ENCODE measurements at places on chromosomes 3 and 15.

DNA sequence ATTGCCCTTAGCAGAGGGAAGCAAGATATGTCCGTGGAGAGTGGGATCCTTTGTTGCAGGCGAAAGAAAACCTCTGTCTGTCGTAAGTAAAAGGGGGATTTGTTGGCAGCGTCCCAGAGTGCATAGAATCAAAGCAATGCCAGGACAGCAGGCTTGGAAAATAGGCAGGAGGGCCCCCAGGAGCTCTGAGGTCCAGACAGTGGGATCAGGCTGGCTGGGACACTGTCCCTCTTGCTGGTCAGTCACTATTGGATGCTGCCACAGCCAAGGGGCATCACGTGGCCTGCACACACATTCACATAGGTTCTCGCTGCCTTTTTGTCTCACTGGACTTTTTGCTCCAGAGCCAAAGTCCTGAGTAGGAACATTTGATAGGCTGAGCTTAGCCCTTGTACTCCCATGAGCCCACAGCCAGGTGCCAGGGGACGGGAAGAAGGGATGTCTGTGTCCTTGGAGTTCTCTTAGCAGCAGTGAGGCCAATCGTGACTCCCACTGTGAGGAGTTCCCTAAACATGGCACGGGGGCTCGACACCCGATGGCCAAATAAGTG lies 10.7 kb downstream of the MUC20 start:
- DNase-seq, result no peak

DNA sequence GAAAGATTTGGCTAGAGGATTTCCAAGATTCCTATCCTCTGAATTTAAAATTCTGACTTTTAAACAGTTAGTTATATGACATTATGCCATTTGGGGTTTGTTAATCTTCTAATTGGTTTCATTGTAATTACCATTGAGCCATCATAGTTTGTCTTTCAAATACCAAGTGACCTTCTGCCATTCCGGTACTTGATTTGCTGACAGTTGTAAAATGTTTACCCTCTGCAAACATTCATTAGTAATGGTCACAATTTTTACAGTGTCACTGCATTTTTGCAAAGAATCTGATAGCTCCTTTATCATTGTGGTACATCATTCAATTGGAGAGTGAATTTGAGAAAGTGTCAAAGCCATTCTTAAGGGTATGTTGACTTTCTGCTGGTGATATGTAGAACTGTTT lies 645.0 kb upstream of the TBL1XR1 start:
- DNase-seq, result no peak

- no peak for DNase-seq
Observed at GRCh38 chr3:69751074-69751476, 11.8 kb downstream of the MITF start.

DNA sequence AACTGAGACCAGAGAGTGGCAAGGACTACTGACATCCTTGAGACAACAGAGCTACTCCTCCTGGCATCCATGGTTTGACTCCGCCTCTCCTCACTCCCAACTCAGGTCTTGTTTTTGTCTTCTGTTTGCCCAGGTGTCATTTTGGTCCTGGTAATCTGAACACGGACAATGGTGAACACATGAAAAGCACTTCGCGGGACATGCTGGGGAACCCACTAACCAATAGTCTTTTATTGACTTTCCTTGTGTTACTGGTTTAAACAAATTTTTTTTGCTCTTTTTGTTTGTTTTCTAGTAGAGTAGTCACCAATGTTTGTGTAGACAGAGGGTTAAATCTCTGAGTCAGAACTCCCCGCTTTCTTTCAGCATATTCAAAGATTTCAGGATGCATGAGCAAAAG lies 38.4 kb downstream of the LARP6 start:
- DNase-seq, result no peak

DNA sequence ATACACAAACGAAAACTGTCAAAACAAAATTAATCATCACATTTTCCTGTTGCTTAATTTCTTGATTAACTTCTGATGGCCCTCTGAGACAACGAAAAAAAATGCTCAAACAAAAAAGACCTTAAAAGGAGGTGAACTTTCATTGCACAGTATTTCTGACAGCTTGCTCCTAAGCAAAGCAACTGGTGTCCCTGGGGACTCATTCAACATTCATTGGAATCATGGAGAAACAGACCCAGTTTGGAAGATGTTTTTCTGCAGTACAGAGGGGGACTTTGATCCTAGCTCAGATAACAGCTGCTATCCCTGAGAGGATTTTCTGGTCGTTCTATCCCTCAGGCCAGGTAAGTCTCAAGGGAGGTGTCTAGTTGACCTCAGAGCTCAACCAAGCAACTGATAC lies 378.7 kb upstream of the ATP11B start:
- no peak for DNase-seq

- DNase-seq, result no peak
Observed at GRCh38 chr3:127495821-127496655, 94.5 kb downstream of the TPRA1 start.

GRCh38 chr3:10308678-10309077 lies 12.2 kb downstream of the SEC13 start:
- no peak for DNase-seq

- DNase-seq, result no peak
Observed at GRCh38 chr3:141410408-141410807, 42.1 kb downstream of the ZBTB38 start.

- no peak for DNase-seq
Observed at GRCh38 chr3:144516026-144516425, 544.4 kb downstream of the DIPK2A start.

- no peak for DNase-seq
Observed at GRCh38 chr3:56833022-56833421, 31.3 kb upstream of the ARHGEF3 start.

DNA sequence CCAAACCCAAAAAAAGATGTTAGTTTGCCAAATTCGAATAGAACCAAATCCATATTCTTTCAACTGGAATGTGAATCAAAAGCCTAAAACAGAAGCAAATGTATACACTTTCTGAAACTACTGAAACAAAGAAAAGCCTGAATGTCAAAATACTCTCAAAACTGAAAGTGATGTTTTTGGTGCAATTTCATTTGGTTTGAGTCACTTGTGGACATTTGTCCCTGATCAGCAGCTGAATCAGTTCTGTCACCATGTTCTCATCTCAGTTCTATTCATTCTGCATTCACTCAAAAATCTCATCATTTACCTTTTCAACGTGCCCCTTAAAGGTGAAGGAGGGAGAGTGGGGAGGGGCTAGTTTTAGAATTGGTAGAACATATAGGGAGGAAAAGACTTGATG lies 266.8 kb downstream of the ABHD5 start:
- DNase-seq, result no peak

- peak; percentile 5 for DNase-seq
Observed at GRCh38 chr15:86139828-86140227, 60.2 kb downstream of the AGBL1 start.

- DNase-seq, result no peak
Observed at GRCh38 chr15:89611317-89611716, 36.0 kb downstream of the TICRR start.

- DNase-seq, result no peak
Observed at GRCh38 chr3:111252779-111253178, 181.2 kb downstream of the NECTIN3 start.

DNA sequence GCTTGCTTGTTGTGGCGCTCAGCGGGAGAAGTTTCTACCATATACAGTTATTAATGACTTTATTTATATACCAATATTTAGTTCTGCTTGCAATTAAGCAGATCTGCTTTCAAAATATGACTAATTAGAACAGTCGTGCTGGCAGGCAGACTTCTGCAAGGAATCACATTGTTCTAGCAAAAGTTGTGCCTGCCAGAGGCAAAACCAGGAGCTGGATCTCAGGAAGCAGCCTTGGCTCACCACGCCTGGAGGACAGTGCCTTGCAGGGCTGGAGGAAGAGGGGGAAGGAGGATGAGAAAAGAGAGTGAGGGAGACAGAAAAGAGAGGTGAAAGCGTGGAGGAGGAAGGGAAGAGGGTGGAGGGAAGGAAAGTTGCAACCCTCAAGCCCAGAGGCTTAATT lies 160.3 kb downstream of the NUP210 start:
- no peak for DNase-seq

DNA sequence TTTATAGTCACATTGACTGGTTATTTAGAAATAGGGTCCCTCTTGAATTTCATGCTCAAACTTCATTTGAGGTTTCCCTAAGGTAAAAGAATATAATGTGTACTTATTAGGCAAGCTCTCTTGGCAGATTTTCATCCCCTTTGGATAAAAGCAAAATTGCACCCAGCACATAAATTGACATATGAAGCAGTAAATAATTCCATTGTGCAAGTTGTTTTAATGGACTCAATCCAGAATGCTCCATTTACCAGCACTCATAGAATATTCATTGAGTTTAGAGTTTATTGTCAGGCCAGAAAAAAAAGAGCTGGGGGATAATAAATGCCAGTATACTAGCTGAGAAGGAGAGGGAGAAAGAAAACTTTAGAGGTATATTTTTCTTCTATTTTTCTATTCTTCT lies 136.8 kb downstream of the TPRG1 start:
- DNase-seq, result no peak

DNA sequence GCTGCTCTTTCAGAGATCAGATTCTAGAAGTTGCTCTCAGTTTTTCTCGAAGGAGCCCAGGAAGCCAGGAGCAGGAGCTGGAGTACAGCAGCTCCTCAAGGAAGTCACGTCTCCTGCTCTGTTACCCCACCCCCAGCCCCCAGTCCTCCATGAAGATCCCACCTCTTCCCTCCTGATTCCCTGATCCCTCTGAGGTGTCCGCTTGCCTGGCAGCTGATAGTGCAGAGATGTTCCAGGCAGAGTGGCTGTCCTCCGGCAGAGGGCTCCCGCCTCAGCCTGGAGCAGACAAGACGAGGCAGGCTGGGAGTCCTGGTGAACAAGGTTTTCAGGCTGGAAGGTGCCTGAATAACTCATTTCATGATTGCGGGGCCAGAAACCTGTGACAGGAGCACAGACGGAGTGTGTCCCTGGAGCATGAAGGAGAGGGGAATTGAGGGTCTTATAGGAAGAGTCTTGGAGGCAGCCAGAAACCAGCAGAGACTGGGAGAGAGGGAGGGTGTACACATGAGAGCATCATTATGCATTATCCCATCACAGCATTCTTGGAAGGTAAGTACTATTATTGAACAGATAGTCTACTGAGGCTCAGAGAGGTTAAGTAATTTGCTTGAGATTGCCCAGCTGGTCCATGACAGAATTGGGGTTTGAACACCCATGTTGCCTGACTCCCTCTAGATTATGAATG lies 1.2 kb downstream of the HRH1 start:
- peak; percentile 47 for DNase-seq

- DNase-seq, result no peak
Observed at GRCh38 chr3:25025236-25025635, 402.8 kb upstream of the RARB start.

- no peak for DNase-seq
Observed at GRCh38 chr15:68277131-68277602, 378 bp upstream of the FEM1B start.

- DNase-seq, result no peak
Observed at GRCh38 chr15:98547275-98547674, 101.1 kb upstream of the IGF1R start.

- no peak for DNase-seq
Observed at GRCh38 chr3:24253336-24253735, 241.3 kb downstream of the THRB start.

DNA sequence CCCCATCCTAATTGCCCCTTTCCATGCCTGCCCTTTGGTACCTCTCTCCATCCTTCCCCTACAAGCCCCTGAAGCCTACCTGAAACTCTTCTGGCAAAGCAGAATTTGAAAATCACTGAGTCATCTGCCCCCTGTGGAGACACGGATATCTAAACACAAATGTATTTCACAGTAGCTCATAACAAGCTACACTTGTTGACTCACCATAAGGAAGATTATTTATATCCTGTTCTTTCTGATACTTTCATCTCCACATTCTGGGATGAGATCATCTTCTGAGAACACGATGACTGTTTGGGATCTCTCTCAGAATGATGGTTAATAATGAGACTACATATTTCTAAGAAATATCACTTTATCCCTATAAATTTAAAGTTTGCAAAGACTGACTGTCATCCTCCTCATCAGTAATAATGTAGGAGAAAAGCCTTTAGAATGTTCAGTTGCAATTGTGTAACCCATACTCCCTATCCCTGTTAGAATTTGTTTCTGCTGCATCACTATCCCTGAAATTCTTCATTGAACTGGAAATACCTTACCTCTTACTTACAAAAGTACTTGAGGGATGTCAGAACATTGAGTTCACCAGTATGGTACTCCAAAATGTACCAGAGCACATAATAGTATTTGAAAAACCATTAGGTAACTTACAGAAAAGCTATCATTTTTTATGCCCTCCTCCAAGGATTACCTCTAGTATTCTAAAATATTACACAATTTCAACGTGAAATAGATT lies 116.1 kb upstream of the IL12A start:
- no peak for DNase-seq

GRCh38 chr3:101066711-101067129 lies 73.5 kb upstream of the ABI3BP start:
- no peak for DNase-seq

GRCh38 chr3:56630966-56631365 lies 52.1 kb downstream of the TASOR start:
- DNase-seq, result no peak

- no peak for DNase-seq
Observed at GRCh38 chr3:54251705-54252104, 129.4 kb downstream of the CACNA2D3 start.

DNA sequence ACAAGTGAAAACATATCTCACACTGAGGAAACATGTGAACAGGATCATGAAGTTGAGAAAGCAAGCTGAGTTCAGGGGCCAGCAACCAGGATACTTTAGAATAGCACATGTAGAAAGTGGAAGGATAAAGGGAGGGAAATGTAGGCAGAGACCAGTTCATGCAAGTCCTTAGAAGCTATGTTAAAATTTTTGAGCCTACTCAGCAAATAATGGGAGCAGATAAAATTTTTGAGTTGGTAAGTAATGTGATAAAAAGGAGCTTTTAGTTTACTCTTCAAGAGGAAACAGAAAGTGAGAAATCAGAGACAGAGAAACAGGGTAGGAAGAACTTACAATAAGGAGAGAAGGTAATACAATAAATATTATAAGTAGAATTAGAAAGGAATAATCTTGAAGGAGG lies 105.6 kb upstream of the ZBTB20 start:
- DNase-seq, result no peak

GRCh38 chr3:20511863-20512505 lies 326.0 kb upstream of the SGO1 start:
- DNase-seq, result no peak

DNA sequence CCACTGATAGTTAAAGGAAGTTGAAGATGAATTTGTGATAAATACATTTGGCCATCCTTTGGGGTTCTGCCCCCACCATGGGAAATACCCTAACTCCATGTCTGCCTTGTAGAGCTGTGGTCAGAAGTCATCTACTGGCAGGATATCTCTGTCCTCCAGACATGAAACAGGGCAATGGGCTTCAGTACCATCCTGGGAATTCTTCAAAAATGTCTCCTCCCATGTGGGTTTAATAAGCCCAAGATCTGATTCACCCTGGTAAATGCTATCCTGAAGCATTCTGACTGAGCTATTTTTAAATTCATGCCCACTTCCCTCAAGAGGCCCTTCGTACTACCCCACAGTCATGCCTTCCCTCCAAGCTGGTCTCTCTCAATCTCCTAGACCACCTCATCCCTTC lies 113.7 kb upstream of the SLC25A36 start:
- DNase-seq, result no peak

DNA sequence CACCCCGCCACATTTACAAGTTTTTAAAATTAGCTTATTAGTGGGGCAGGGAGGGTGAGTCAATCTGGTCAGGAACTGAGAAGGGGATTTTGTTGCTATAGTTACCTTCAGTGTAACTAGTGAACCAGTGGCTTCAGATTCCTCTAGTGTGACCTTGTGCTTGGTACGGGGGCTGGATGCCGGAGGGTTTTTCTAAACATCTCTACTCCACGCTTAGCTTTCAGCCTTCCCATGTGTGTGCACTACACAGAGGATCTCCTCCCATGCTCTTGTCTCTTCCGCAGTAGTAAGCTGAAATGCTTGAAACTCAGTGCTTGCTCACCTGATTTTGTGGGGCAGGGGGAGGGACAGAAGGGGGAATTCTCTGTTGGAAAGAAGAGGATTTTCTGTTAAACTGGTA lies 67.9 kb upstream of the AKAP13 start:
- no peak for DNase-seq

All from neural crest cell (in vitro differentiated cells).